ENCODE measurements at places on chromosomes 1 and 21. TPM values are rescaled to one million over a fixed set of nuclear protein-coding genes. Genes with fewer than 3 reads are reported as not detected.

GRCh38 chr1:25714372-25714931, 85.5 kb upstream of the SELENON start:
- no peak overlapping the region for H3K4me3 ChIP-seq
- no peak overlapping the region for H3K27ac ChIP-seq
- H3K36me3 ChIP-seq = no peaks in the 10 kb centered on the region
- no peaks in the 10 kb centered on the region for H3K4me1 ChIP-seq

TMEM54 gene
- total RNA-seq = 56.6 TPM

DNA sequence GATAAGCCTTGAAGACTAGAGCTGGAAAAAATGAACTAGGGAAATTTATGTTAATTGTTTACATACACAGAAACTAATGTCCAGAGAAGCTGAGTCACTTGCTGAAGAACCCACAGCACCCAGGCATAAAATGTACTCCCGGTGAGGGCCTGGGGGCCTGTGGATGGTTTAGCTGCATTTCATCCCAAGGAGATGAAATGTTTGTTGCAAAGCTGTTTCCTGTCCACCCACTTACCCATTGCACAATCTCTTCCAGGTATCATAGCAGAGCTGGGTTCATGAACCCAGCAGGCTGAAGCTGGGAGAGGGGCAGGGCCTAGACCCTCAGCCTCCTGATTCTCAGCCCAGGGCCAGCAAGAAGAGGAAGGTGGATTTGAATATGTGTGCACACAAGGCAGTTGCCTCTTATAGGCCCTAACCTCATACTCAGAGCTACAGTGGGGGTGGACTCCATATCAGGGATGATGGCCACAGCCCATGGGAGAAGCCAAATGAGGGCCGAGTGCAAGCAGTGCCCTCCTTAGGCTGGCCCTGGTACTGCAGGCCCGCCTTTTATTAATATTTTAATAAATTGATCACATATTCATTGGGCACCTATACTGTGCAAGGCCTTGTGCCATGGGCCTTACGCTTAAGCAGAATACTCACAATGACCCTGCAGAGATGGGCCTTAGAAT, 110.8 kb downstream of the LACTBL1 start:
- no peak overlapping the region for H3K4me3 ChIP-seq
- no peak overlapping the region for H3K27ac ChIP-seq
- H3K36me3 ChIP-seq = no peaks in the 10 kb centered on the region
- no peak for DNase-seq

GRCh38 chr1:152924191-152924590, 15.8 kb downstream of the IVL start:
- no peak overlapping the region for H3K27ac ChIP-seq
- no peak overlapping the region for H3K4me3 ChIP-seq
- H3K27me3 ChIP-seq = no peaks in the 10 kb centered on the region
- no peak for DNase-seq
- no peaks in the 10 kb centered on the region for H3K4me1 ChIP-seq
- no peaks in the 10 kb centered on the region for H3K36me3 ChIP-seq

GRCh38 chr1:208126108-208126507, 118.1 kb downstream of the PLXNA2 start:
- DNase-seq = no peak
- no peak overlapping the region for H3K4me3 ChIP-seq
- no peak overlapping the region for H3K27ac ChIP-seq
- H3K27me3 ChIP-seq = no peaks in the 10 kb centered on the region
- H3K36me3 ChIP-seq = no peaks in the 10 kb centered on the region

C1orf159 gene
- total RNA-seq = 21.2 TPM

DNA sequence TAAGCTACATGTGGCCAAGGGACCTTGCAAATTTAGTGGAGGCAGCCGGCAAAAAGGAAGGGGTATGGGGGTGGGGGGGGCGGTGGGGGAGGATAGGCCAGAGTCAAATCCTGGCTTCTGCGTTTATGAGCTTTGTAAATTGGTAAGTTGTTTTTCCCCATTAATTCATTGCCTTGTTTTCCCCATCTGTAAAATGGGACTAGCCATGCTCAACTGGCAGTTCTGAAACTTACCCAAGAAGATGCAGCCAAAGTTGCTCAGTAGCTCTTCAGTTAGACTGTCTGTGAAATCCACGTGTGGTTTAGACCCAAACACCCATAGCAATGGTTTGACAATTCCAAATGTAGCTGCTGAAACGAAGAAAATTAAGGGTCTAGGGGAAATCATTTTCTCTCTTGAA, 52.3 kb upstream of the FAM89A start:
- H3K36me3 ChIP-seq = no peaks in the 10 kb centered on the region
- no peak overlapping the region for H3K27ac ChIP-seq
- DNase-seq = no peak
- H3K27me3 ChIP-seq = no peaks in the 10 kb centered on the region

FCER1G gene
- total RNA-seq = 101 TPM

SEMA6C gene
- 6.3 TPM for total RNA-seq

DNA sequence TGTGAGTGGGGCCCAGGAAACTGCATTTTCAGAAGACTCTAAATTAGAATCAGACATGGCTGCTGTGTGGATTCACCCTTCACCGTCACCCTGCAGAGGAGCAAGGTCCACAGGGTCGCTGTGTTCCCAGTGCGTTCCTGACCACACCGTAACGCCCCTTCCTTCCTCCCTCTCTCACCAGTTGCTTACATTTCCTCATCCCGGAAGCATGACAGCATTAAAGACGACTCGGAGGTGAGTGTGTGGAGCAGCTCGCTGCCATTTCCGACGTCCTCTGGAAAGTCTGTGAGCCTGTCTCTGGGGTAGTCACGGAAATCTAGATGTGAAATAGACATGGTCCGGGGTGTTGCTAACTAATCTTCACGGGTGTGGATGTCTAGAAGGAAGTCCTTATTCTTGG, 45.9 kb downstream of the FAAP20 start:
- H3K4me1 ChIP-seq = no peaks in the 10 kb centered on the region
- H3K4me3 ChIP-seq = no peak overlapping the region
- H3K27ac ChIP-seq = no peak overlapping the region
- H3K27me3 ChIP-seq = no peaks in the 10 kb centered on the region

GRCh38 chr1:168736520-168736919, 7.5 kb upstream of the DPT start:
- H3K4me1 ChIP-seq = peaks cover 15% of the 10 kb centered on the region
- no peak overlapping the region for H3K27ac ChIP-seq
- H3K4me3 ChIP-seq = no peak overlapping the region
- no peaks in the 10 kb centered on the region for H3K27me3 ChIP-seq
- no peaks in the 10 kb centered on the region for H3K36me3 ChIP-seq

DNA sequence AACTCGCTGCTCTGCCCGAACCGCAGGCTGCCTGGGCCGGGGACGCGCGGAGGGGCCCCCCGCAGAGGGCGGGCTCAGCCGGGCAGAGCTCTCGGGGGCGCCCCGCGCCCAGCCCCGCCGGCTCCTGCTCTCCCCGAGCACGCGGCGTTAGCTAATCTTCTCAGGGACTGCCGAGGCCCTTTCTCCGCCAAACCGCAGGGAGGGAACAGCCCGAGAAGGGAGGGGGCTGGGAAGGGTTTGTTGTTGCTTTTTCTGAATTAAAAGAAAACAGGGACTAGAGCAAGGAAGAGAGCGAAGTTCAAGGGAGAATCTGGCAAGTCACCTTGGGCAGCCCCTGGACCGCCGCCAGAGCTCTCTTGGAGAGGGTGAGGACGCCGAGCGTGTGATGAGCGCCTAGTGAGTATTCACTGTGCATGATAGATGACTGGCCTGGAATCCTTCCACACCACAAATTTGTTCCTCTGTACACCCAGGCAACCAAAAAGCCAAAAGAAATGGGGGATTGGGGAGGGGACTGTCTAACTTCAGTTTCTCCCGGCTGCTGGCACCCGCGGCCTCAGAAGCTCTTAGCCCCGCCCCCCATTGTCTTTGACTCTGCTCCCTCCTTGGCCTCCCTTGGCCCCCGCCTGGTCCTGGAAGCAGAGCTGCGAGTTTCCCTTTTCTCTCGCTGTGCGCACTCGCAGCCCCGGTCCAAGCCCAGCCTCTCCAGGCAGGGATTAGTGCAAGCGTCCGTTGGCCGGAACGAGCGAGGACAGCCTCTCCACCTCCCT, 19.7 kb upstream of the LMX1A start:
- H3K27me3 ChIP-seq = no peaks in the 10 kb centered on the region
- no peaks in the 10 kb centered on the region for H3K4me1 ChIP-seq
- peak; percentile 35 for DNase-seq
- H3K36me3 ChIP-seq = no peaks in the 10 kb centered on the region
- H3K4me3 ChIP-seq = peak overlapping the region; percentile 68

- no peak overlapping the region for H3K27ac ChIP-seq
- H3K27me3 ChIP-seq = no peaks in the 10 kb centered on the region
- H3K4me1 ChIP-seq = no peaks in the 10 kb centered on the region
- DNase-seq = no peak
Observed at GRCh38 chr1:33446590-33446989, 15.7 kb upstream of the PHC2 start.

SELL gene
- 4.2 TPM for total RNA-seq

GRCh38 chr1:112537456-112537855, 28.7 kb downstream of the WNT2B start:
- H3K36me3 ChIP-seq = no peaks in the 10 kb centered on the region
- no peak overlapping the region for H3K4me3 ChIP-seq
- H3K27ac ChIP-seq = no peak overlapping the region
- no peak for DNase-seq
- H3K4me1 ChIP-seq = peaks cover 9% of the 10 kb centered on the region

DNA sequence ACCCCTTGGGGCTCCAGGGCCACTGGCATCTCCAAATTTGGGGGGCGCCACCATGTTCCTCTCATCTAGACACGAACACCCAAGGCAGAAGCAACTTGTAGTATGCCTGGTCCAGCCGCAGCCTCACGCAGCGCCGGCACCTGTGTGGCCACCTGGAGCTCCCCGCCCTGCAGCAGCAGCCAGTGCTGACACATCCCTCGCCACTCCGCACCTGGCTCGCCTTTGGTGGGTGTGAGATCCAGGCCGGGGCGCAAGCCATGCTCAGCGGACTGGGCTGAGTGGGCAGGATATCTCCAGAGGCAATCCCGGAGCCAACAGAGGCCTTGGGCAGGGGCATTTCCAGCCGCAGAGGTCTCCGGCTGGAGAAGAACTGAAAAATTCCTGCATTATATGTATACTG, 1563.7 kb downstream of the NCAM2 start:
- DNase-seq = no peak
- H3K36me3 ChIP-seq = no peaks in the 10 kb centered on the region
- H3K4me3 ChIP-seq = no peak overlapping the region

GRCh38 chr21:46368533-46369285, 44.8 kb downstream of the PCNT start:
- H3K27me3 ChIP-seq = no peaks in the 10 kb centered on the region
- H3K27ac ChIP-seq = no peak overlapping the region
- H3K4me3 ChIP-seq = no peak overlapping the region
- DNase-seq = no peak

SLC26A9 gene
- 1.1 TPM for total RNA-seq

DNA sequence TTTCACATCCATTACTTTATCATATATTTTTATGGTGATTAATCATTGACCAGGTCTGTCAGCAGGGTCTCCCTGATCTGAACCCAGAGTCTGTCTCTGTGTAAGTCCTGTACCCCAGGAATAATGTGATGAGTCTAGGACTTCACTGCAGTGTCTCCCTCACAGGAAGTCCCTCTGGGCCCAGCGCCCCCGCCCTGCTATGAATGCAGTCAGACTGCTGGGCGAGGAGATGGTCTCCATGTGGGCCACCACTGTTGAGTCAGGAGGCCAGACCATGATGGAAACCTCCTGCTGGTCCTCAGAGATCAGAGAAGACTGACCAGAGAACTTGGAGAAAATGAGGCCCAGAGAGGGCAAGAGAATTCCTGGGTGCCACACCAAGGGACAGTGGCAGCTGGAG, 9.5 kb downstream of the TMEM222 start:
- peaks cover 6% of the 10 kb centered on the region for H3K4me1 ChIP-seq
- no peak overlapping the region for H3K4me3 ChIP-seq
- no peak overlapping the region for H3K27ac ChIP-seq
